ENCODE measurements at places on chromosomes 3 and 15.

DNA sequence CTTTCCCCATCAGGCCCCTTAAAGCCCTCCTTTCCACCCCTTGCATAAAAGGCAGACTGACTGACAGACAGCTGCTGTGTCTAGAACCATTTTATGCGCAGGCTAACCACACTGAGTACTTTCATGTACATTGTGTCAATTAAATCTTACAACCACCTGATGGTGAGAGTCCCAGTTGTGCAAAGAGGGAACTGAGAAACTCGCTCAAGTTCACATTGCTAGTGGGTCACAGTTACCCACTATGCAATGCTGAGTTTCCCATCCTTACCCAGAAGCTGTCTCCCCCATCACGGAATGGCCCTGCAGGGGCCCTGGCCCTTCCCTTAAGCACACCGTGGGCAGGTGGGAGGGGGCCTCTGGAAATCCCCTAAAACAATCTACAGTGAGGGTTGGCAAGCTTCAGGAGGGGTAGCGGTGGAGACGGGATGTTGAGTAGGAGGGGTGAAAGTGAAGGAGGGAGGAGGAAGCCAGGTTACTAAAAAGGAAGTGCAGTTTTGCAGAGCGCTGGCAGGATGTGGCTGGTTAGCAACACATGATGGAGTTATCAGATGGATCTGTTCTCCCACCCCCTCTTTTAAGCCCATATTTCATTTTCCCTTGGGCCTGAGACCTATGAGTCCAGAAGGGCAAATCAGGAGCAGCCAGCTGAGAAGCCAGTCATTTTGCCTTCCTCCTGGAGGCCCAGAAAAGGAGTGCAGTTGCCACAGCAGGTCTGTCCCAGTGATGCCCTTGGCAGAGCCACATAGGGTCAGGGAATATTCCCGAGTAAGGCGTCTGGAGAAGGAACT is 30.0 kb downstream of the STARD5 start:
- peak; percentile 47 for DNase-seq

DNA sequence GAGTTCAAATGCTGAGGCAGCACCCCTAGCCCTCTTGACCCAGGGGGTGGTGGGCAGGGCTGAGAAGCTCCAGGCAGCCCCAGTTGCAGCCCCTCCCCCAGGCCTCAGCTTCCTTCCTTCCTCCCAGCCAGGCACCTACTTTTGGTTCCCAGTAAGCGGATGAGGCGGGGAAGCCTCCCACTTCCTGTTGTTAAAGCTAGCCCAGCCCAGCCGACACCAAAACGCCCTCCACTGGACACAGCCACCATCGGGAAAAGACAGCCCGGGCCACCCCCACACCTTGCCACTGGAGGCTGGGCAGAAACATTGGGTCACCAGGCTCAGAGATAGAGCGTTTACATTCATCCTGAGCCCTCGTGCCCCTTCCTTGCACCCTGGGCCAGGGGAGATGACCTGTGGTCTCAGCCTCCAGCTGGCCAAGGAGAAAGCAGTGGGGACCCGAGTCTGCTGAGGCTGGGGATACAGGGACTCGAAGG is 3.5 kb downstream of the DUSP7 start:
- DNase-seq = peak; percentile 17

- no peak for DNase-seq
Measured at GRCh38 chr15:77060546-77060945, 10.4 kb downstream of the TSPAN3 start.

GRCh38 chr3:132840201-132840700 is 118.0 kb upstream of the NPHP3 start:
- DNase-seq = no peak

DNA sequence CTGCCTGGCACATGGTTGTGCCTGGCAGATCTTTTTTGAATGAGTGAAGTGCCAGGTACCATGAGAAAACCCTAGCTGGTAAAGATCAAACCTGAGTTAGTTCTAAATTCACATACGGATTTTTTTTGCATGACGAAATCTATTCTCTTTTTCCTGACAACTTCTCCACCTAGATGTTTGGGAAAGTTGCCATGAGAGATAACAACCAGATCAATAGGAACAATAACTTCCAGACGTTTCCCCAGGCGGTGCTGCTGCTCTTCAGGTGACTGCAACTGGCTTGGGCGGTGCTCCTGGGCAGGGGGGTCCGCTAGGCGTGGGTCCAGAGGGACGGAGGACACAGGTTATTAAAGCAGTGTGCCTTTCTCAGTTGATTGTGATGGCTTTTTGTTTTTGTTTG is 71.8 kb downstream of the CHDH start:
- no peak for DNase-seq

GRCh38 chr3:69328103-69328962 is 57.6 kb downstream of the FRMD4B start:
- no peak for DNase-seq

DNA sequence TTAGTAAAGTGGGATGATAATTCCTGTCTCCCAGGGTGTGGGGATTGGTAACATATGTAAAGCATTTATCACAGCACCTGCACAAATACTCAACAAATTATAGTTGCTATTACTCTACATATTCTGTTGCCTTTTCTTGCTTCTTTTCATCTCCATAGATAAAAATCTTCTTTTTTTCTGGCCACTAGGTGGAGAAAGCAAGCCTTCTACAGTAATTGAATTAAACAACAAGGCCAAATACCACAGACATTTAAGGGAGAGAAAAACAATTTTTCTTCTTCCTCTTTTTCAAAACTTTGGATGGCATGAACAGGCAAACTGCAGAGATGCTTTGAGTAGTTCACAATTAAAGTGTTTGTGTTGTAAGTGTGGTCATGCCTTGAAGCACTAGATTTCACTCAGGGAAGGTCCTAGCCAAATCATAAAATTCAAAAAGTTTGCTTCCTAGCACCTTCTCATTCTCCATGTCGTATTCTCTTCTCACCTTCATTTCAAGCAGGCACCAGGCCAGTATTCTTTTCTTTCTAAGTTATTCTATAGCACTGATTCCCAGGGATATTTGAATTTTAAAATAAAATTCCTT is 493.4 kb upstream of the TGFBR2 start:
- no peak for DNase-seq

GRCh38 chr3:18252578-18252977 is 172.6 kb downstream of the SATB1 start:
- DNase-seq = no peak

- no peak for DNase-seq
Measured at GRCh38 chr15:93040288-93041158, 48.5 kb downstream of the RGMA start.

DNA sequence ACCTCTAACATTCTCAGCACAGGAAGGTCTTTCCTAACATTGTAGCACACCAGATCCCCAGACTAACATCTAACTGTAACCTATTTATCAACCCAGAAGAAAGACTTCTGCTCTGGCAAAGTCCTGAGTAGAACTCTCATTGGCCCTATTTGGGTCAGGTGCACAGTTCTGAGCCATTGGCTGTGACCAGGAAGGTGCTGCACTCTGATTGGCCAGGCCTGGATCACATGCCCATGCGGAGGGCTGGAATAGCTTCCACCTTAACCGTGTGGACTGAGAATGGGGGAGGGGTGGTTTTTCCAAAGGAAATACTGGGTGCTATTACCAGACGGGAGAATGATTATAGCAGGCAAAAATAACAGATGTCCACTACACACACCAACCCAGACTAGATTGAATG is 11.5 kb downstream of the FEZF2 start:
- no peak for DNase-seq

- no peak for DNase-seq
Measured at GRCh38 chr15:41985236-41986160, 13.1 kb upstream of the EHD4 start.

DNA sequence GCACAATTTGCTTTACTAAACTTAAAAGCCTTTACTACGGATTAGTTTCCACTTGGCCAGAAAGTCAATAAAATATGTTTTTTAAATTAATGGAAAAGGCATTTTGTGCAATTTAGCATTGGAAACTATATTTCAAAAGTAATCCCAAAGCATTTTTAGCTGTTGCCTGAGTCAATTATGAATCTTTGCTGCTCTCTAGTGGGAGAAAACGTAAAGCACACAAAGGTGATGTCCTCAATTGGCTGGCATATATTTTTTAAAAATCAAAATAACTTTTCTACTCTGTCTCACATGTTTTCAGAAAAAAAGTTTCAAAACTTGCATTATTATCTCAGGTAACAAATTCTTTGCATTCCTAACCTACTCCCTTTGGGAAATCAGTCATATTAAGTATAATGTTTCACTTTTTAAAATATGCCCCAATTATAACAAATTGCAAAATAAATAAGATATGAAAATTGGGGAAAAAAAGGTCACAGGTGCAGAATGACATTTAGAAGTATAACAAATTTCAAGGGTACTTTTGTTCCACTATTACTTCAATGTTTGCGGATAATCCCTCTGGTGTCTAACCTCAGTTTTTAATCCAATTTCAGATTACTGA is 47.2 kb upstream of the TEX55 start:
- no peak for DNase-seq

GRCh38 chr15:92747047-92747446 is 91.5 kb upstream of the FAM174B start:
- DNase-seq = no peak

DNA sequence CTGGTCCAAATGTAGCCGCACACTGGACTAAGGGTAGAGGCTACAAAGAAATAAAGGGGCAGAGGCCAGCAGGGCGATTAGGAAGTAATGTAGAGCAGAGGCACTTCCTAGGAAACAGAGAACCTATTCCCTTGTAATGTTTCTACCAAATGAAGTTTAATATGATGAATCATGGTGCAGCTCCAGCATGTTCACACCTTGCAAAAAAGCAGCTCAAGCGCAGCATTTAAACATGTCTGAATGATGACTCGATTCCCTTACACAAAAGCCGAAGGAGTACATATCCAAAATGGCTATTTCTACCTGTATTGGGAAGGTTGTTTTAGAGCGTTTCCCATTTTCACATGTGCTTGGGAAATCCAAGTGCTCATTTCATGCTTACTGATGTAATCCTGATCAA is 204.8 kb downstream of the MECOM start:
- no peak for DNase-seq

- no peak for DNase-seq
Measured at GRCh38 chr3:134364061-134364935, 9.9 kb downstream of the AMOTL2 start.

DNA sequence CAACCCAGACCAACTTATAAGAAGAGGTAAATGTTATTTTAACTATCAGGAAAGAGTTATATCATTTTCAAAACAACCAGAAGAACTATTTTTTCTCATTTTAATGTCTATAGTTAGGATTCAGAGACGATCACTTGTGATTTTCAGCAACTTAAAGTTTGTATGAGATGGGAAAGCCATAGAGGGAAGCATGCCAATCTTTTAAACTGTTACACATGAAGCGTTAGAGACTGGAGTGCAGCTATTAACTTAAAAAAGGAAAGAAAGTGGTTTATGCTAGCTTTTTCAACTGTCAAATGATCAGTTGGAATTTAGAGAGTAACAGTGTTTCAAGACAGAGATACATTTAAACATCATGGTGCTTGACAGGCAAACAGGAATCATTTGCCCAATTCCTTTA is 91.7 kb upstream of the LPP start:
- DNase-seq = no peak

GRCh38 chr3:108189440-108189839 is 32.8 kb downstream of the IFT57 start:
- no peak for DNase-seq

GRCh38 chr3:97257942-97258697 is 443.7 kb downstream of the EPHA6 start:
- DNase-seq = no peak

DNA sequence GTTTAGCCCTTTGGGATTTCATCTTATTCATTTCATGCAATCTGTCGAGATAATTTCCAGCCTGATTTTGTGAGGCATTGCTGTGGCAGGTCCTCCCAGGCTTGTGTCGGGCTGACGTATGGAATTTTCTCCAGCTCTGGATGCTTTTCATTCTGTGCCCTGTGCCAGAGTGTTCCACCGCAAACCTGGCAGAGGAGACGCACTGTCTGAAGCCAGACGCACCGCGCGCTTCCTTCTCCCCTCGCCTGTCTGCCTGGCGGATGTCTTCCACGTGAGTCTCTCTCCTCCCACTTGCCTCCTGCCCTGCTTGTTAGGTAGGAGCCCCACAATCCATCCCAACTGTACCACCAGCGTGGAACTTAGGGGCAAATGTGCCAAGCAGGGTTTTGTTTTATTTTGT is 20.1 kb upstream of the GLCE start:
- no peak for DNase-seq

- DNase-seq = no peak
Measured at GRCh38 chr3:27133060-27133459, 236.1 kb downstream of the NEK10 start.

DNA sequence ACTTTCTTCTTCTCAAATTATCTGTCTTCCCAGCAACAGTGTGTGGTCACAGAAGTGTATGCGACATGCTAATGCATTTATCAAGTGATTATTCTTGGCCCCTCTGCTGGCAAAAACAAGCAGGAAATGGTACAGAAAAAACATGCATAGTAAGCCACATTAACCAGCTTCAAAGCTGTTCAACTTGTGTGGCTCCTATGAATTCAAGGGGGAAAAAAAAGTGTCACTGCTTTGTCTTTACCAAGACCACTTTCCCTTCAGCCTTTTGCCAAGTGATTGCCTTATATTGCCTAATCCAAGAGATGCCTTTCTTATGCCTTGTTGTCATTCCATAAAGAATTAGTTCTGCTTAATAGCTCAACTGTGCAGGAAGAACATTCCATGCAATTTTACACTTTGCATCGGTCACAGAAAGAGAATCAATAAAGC is 39.1 kb downstream of the PRTG start:
- no peak for DNase-seq

GRCh38 chr3:58728723-58729122 is 62.1 kb upstream of the FAM3D start:
- DNase-seq = no peak

DNA sequence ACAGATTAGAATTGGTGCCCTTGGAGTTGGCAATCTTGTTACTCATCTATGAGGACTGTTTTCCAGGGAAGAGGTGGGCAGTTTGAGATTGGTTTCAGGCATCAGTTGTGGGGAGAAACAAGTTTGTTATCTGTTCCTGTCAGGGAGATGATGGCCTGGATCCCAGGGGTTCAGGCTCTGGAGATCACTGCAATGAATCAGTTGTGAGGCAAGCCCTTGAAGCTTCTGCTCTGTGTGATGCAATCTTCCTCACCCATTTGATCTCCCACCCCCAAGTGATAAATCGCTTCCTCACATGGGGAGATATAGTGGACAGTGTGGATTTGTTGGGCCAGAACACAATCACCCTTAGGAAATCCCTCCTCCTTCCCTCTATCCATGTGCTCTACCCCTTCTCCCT is 276.6 kb upstream of the LRTM1 start:
- no peak for DNase-seq

DNA sequence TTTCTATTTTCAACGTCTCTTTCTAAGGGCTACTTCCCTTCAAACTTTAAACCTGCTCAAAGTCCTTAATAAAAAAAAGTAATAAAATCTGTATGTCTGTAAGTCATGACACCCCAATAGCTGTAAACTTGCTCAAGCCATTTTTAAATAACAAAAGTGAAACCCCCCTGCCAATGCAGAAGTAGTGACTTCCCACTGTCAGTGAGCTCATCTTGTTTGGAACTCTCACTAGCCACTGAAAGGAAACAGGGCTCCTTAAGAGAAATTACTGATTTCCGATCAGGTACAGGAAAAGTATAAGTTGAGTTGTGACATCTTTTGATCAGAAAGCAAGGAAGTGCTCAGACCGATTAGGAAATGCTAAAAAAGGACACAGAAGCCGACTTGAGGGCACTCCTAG is 27.6 kb upstream of the GPR171 start:
- DNase-seq = no peak

GRCh38 chr15:88648357-88649214 is 9.8 kb downstream of the ISG20 start:
- no peak for DNase-seq

All from stimulated activated CD4-positive, alpha-beta T cell treated with anti-CD3 and anti-CD28 coated beads, TNF-alpha, amount 100 ng/mL, for 48 hours (primary cell).